MV-4-11 (cell line): ENCODE measurements at places on chromosomes 13 and 19.
A peak's percentile ranks its signal among the peaks of the same experiment; 100 is the strongest.

- peak; percentile 69 for DNase-seq
Observed at GRCh38 chr13:99307648-99308339, 595 bp upstream of the GPR183 start.

DNA sequence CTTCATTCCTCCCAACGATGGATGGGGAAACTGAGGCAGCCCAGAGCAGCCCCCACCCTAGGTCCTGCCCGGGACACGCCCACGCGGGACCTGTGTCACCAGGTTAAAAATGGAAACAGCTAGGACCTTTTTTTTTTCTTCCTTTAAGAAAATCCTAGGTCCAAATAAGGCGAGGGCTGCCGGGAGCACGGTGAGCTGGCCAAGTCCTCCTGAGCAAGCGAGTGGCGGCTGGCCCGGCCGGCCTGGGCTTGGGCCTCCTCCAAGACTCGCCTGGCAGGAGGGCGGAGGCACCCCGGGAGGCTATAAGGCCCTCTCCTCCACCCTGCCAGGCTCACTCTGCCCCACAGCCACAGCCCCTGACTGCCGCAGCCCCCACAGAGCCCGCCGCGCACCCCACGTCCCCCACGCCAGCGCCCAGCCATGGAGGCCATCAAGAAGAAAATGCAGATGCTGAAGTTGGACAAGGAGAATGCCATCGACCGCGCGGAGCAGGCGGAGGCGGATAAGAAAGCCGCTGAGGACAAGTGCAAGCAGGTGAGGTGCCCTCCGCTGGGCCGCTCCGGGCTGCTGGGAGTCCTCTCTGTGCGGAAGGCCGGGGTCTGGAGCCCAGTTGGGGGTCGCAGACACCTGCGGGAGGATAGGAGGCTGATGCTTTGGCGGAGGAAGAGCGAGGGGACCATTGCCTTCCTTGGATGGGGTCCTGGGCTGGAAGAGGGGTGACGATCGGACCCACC lies 8.9 kb upstream of the TPM4 start:
- DNase-seq = peak; percentile 43

DNA sequence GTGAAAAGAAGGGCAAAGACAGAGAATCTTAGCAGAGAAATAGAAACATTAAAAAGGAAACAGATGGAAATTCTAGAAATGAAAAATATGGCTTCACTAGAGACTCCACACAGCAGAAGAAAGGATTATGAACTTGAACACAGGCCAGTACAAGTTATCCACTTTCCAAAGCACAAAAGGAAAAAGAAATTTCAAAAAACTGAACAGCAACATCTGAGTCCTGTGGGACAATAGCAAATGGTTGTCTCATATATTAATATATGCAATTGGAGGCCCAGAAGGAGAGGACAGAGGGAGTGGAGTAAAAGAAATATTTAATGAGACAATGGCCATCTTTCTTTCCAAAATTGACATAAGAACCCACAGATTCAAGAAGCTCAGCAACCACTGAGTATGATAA lies 141.7 kb upstream of the GJB6 start:
- DNase-seq = no peak

GRCh38 chr19:1423436-1424191 lies 14.6 kb upstream of the RPS15 start:
- DNase-seq = peak; percentile 61

DNA sequence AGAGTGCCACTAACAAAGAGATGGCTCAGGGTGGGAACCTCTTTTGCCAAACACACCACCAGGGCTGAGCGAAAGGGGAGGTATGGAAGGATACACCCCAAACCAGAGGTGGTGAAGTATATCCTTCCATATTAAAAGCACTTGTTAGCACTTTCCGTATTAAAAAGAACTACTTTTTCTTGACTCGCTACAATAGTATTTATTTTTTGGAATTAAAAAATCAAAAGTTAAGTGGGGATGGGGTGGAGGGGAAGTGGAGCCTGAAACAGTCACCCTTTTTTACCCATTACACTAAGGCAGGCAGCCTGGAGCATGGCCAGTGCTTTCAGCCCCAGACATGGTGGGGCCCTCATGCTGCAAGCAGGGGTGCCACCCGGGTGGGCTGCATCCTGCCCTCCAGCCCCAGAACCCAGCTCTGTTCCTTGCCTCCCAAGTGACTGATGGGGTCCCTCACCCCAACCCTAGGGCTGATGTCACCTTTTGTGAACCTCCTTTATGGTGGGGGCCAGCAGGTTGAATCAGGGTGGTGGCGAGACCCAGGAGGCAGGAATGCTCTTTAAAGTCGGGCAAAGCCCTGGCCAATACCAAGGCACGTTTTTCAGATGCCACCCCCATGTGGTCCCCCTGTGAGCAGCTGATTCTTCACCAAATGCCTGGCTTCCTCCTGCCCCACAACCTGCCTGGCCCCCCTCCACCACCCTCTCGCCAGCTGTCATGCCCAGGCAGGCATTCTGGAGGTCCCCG lies 31.0 kb downstream of the LYL1 start:
- no peak for DNase-seq

- no peak for DNase-seq
Observed at GRCh38 chr19:32810452-32810851, 59.1 kb downstream of the SLC7A9 start.

DNA sequence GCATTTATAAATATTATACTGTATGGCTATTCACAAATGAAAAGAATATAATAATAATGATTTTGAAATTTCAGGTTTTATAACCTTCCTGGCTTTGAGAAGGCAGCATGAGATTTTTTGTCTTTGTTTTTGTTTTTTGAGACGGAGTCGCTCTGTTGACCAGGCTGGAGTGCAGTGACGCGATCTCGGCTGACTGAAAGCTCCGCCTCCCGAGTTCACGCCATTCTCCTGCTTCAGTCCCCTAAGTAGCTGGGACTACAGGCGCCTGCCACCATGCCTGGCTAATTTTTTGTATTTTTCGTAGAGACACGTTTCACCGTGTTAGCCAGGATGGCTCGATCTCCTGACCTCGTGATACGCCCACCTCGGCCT lies 64.1 kb downstream of the ZNF429 start:
- DNase-seq = no peak

- peak; percentile 90 for DNase-seq
Observed at GRCh38 chr13:97986835-97987234, 33.4 kb downstream of the IPO5 start.

DNA sequence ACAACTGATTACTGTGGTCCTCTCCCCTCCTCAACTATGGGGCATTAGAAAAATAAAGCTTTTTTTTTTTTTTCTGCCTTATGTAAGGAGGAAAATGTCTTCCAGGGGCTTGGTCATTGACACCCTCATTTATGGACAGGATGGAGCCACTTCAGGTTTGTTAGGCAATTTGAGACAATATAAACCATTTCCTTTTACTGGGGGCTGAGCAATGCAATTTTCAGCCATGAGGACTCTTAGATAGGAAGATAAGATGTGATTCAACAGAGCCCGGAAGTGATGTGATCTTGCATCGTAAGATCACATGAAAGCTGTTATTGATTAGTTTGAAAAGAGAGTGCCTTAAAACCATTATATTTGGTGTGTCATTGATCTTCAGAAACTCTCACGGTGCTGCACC lies 210.8 kb downstream of the OXGR1 start:
- no peak for DNase-seq

DNA sequence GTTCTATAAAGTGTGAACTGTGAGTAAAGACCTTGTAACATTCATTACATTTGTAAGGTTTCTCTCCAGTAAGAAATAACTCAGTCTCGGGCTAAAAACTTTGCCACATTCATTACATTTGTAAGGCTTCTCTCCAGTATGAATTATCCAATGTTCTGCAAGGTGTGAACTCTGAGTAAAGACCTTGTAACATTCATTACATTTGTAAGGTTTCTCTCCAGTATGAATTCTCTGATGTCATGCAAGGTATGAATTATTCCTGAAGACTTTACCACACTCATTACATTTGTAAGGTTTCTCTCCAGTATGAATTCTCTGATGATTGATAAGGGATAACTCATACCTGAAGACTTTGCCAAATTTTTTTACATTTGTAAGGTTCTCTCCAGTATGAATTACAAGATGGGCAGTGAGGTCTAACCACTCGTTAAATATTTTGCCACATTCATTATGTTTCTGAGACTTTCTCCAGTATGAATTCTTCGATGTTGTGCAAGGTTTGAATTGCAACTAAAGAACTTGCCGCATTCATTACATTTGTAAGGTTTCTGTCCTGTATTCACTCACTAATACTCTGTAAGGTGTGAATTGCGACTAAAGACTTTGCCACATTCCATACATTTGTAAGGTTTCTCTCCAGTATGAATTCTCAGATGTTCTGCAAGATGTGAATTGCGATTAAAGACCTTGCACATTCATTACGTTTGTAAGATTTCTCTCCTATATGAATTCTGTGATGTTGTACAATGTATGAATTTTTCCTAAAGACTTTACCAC lies 21.2 kb downstream of the ZNF578 start:
- DNase-seq = no peak

GRCh38 chr19:42176649-42176989 lies 40.9 kb downstream of the DEDD2 start:
- no peak for DNase-seq

DNA sequence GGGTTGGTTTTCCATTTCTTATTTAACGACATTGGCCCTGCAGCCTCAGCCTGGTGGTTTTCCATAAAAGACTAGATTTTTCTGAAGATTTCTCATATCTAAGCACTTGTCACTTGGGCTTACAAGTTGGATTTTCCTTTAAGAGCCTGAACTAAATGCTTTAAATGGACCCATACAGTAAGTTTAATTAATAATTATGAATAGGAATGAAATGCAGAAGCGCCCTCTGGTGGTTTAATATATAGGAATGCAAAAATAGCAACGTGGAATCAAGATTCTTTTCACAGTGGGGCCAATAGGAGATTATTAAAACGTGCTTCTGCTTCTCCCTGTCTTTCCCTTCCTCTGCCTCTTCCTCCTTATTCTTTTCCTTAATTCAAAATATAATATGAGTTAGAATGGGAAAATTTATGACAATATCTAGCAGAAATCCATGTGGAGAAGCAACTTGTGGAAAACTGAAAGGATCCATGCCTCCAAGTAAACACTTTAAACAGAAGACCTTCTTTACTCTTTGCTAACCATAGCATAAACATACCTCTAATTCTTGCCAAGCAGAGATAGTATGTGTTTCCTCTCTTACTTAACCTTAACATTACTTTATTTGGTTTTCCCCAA lies 324.0 kb downstream of the GPC5 start:
- peak; percentile 0 for DNase-seq

- peak; percentile 37 for DNase-seq
Observed at GRCh38 chr13:114151031-114151430, 18.6 kb upstream of the RASA3 start.

GRCh38 chr13:32035716-32036115 lies 4.1 kb downstream of the FRY start:
- DNase-seq = no peak

- DNase-seq = no peak
Observed at GRCh38 chr13:73261739-73262216, 203.0 kb downstream of the KLF5 start.

DNA sequence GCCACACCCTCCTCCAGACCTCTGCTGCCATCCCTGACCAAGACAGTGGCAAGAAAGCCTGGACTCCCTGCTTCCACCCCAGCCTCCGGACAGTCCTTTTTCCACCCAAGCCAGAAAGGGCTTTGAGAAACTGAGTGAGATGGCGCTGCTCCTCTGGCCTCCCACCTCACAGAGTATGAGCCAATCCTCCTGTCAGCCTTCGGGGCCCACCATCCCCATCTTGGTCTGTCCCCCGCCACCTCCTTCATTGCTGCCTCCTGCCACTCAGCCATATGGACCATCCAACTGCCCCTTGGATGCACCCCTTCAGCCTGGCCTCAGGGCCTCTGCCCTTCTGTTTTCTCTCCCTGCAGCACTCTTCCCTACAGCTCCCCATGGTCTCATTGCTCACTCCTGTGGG lies 125.7 kb downstream of the CRYL1 start:
- no peak for DNase-seq

DNA sequence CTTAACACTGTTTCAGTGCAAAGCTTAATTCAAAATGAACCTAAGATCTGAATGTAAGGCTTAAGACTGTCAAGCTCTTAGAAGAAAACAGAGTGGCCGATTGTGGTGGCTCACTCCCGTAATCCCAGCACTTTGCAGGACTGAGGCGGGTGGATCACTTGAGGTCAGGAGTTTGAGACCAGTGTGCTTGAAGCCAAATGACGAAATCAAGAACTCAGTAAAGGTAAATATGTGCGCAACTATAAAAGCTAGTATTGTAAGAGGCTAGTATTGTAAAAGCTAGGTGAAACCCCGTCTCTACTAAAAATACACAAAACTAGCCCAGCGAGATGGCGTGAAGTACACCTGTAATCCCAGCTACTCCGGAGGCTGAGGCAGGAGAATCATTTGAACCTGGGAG lies 12.7 kb downstream of the ATP4B start:
- no peak for DNase-seq

- peak; percentile 39 for DNase-seq
Observed at GRCh38 chr13:87147076-87147475, 524.1 kb upstream of the SLITRK5 start.

DNA sequence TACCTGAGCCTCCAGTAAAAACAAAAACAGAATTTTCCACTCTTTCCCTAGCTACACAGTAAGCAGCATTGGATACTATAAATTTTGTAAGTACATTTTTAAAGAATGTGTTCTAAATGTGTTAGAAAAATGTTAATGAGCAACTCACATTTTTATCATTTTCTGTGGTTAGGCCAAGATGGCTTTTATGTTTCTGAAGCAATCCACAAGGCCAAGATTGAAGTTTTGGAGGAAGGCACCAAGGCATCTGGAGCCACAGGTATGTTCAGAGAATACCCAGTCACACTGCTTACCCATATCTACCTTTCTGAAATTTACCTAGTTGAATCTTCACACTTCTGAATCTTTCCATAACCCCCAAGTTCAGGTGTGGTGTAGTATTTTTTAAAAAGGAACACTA lies 21.6 kb downstream of the SERPINE3 start:
- no peak for DNase-seq

DNA sequence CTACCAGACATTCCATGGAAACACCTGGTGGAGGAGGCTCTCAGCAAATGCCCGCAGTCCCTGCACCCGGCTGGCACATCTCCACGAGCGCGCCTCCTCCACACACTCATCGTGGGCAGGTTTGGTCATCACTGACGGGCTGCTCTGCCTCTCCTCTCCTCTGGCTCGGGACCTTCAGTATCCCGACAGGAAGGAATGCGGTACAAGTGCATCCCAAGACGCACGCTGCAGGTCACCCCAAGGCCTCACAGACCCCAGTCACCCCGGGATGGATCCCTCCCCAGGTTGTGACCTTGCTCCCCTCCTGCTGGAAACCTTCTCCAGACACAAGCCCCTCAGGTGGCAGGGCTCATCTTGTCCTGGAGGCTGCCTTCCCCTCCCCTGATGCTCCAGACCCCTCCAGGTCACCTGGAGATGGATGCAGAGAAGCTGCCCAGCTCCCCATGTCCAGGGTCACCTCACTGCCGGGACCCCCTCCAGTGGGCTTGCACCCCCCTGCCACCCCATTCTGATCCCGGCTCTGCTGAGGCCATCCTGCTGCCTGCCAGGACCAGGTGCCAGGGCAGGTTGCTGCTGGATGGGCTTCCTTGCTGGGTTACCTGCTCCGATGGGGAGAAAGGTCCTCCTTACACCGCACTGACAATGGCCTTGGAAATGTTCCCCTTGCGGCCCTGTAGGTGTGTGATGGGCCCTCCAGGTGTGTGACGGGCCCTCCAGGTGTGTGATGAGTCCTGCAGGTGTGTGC lies 29.9 kb downstream of the C13orf46 start:
- DNase-seq = no peak
